ENCODE measurements at places on chromosomes 3 and 15.

- DNase-seq: no peak
These were observed 121.0 kb downstream of the SSR3 start for GRCh38 chr3:156433910-156434309.

GRCh38 chr3:127848131-127849129 lies 26.1 kb upstream of the MGLL start:
- DNase-seq: no peak

GRCh38 chr15:96038650-96039049 lies 291.9 kb upstream of the NR2F2 start:
- no peak for DNase-seq

DNA sequence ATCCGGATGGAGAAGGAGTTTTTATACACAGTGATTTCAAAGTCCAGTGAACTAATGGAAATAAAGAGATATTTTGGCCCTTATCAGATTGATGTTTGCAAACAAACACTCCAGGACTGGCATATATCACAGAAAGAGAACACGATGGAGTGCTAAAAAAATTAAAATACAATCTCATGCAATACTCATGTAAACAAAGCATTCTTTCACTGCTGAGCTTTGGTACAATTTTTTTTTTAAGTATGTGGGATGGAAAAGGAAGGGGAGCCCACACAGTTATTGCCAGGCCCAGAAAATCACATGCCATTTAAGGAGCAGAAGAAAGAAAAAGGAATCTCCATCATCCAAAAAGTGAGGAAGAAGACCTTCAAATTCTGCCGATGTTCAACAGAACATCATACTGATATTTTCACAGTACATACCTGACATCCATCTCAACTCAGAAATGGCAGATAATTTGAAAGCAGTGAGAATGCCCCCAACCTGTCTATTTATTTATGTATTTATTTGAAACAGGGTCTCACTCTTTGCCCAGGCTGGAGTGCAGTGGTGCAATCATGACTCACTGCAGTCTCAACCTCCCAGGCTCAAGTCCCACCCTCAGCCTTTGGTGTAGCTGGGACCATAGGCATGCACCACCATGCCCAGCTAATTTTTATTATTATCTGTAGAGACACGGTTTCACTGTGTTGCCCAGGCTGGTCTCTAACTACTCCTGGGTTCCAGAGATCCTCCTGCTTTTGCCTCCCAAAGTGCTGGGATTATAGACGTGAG lies 107.5 kb upstream of the SLC2A2 start:
- DNase-seq: no peak

GRCh38 chr3:24311881-24312280 lies 182.8 kb downstream of the THRB start:
- DNase-seq: no peak

GRCh38 chr3:16883057-16883722 lies 1.6 kb upstream of the PLCL2 start:
- DNase-seq: no peak

- DNase-seq: peak; percentile 38
These were observed 957.1 kb downstream of the FHIT start for GRCh38 chr3:60294181-60294580.

- DNase-seq: no peak
These were observed 13.5 kb upstream of the MUC4 start for GRCh38 chr3:195825191-195825588.

- no peak for DNase-seq
These were observed 125.8 kb downstream of the PTPRG start for GRCh38 chr3:61687206-61687605.

DNA sequence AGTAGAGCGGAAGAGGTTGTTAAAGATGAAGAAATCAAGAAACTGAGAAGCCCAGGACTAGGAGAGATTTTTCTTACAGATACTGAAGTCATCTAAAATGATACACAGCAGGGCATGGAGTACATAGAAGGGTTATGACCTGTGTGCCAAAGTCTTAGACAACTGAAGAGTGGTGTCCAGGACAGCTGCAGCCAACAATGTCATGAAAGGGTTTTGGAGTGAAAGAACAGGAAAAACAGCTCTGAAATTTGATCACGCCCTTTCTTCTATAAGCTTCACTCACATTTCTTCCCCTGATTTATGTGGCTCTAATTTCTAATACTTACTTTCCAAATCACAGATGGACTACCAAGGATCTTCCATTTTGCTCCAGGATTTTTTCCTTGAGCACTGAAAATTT lies 3.0 kb downstream of the CFAP20DC start:
- no peak for DNase-seq

GRCh38 chr3:175879417-175879816 lies 1020.3 kb downstream of the NAALADL2 start:
- DNase-seq: no peak

- no peak for DNase-seq
These were observed 950.2 kb upstream of the CADM2 start for GRCh38 chr3:84008623-84009022.

DNA sequence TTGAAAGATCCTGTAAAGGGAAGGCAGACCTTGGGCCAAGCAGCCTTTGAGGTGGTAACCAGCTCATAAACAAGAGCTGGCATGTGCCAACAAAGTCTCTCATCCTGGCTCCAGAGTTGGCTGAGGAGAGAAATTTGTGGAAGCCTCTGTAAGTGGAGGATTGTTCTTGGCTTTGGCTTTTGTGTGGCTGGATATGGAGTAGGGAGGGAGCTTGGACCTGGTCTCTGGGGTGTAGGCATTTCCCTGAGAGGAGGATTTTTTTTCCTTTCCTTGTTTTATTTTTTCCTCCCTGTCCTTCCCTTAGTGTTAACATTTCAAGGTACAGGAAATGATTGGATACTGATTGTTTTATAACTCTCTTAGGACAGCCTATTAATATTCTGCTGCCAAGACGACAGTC lies 60.8 kb downstream of the ZNF609 start:
- no peak for DNase-seq

GRCh38 chr3:178302966-178303930 lies 233.0 kb upstream of the KCNMB2 start:
- DNase-seq: no peak

DNA sequence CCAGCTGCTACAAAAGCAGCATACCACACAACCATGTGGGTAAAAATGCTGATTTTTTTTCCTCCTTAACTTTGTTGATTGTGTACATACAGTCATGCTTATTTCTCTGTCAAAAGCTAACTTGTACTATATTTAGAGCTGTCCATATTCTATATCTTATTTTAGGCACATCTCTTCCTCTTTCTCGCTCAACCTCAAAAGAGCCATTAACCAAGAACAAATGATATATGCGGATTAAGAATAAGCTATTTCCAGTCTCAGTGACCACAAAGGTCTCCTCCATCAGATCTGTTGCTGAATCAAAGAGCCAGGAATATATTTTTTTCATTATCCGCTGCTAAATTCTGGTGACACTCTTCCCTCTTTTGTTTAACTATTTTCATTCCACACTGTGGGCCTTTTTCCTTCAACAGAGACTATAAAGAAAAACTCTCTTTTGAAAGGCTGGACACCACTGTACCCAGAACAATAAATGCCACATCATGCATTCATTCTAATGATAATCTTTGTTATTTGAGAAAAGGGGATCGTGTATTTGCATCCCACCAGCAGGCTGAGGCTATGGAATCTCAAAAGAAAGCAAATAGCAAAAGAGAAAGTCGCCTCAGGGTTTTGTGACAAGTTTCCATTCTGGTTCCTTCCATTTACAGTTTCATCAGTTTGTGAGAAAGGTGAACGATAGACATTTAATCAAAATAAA lies 8.0 kb downstream of the TMEM212 start:
- DNase-seq: no peak
